Iris pigment epithelial cell (primary cell): ENCODE measurements at places on chromosomes 13 and 19.

DNA sequence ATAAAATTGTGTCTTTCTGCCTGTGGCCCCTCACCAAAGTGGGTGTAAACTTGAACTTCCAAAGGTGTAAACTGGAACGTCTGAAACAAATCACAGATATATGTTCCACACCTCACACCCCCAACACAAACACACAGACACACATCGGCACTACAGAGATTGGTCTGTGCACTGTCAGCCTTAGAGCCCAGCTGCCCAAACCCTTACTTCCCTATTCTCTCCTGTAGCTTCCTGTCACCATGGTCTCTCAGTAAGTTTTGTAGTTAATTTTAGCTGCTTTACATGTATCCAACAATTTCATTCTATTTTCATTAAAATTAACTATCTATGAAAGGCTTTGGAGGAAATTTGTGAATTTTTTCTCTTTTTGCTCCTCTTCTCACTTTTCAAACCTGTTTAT is 5.4 kb downstream of the TM9SF2 start:
- DNase-seq: no peak

DNA sequence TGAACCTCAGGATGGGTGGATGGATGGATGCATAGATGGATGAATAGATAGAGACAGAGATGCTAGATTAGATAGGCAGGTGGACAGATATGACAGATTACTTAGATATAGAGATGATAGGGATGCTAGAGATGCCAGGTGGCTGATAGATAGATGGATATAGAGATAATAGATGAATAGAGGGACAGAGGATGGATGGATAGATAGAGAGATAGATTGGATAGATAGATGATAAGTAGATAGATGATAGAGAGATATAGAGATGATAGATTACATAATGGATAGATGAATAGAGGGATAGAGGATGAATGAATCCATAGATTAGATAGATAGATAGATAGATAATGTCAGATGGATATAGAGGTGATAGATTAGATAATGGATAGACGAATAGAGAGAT is 88.4 kb upstream of the TM9SF2 start:
- DNase-seq: no peak

DNA sequence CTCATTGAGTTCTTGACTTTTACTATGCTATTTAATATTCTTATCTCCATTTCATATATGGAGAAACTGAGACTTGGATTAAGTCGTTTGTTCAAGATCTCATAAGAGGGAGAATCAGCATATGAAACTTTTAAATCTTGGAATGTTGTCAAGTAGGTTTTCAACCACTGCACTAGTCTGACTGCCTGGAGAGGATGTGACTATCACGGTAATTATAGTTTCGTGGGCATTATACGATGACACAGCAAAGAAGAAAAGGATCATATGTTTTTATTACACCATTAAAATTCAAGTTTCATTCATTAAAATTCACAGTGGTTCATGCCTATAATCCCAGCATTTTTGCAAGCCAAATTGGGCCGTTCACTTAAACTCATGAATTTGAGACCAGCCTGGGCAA is 555.2 kb downstream of the SLITRK1 start:
- DNase-seq: no peak

- DNase-seq: no peak
These were observed 332.2 kb upstream of the SGCG start for GRCh38 chr13:22848539-22849052.

- no peak for DNase-seq
These were observed 189.5 kb downstream of the SLITRK1 start for GRCh38 chr13:83692800-83693199.

DNA sequence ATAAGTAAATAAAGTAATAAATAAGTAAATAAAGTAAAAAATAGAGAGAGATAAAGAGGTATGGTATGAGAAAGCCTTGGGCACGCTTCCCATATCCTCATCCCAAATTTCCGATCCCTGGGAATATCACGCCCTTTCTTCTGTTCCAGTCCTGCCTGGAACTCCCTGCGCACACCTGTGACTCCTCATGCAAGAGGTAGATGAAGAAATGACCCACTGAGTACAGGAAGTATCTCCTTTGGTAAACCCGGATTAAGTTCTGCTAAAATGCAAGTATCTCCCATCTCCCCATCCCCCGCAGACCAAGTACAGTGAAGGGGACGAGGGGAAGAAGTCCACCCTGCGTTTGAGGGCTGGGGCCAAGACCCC is 399 bp upstream of the ZNF136 start:
- DNase-seq: no peak

DNA sequence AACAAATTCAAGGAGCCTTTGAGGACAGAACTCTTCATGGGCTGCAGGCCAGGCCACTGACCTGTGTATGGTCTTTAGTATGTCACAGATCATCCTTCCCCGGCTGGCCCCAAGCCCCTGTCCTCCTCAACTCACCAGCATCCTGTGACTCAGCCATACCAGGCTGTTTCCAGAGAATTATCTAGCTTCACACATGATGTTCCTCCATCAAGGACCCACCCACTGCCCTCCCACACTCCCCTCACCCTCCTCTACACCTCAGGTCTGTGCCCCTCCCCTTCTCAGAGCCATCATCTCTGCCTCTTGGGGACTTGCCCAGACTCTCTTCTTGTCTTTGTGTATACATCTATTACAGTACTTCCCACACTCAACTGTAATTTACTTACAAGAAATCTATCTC is 14.7 kb downstream of the DCT start:
- DNase-seq: no peak

- DNase-seq: no peak
These were observed 10.9 kb downstream of the NCR1 start for GRCh38 chr19:54916822-54917221.

GRCh38 chr19:21585281-21585890 is 80.0 kb downstream of the ZNF429 start:
- no peak for DNase-seq

- DNase-seq: no peak
These were observed 203.6 kb upstream of the NBEA start for GRCh38 chr13:34738254-34738992.

DNA sequence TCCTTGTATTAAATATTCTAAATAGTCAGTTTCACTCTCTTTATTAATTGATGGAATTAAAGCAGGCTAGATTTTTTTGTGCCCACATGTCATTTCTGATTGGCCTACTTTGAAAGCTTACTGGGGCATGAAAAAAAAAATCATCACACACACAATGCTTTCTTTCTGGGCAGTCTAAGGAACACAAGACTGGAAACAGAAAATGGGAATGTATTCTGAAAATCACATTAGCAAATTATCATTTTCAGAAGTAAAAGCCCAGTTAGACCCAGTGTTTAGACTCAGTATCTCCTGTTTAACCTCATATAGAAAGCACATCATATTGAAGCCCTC is 339.4 kb downstream of the SPRY2 start:
- DNase-seq: no peak

DNA sequence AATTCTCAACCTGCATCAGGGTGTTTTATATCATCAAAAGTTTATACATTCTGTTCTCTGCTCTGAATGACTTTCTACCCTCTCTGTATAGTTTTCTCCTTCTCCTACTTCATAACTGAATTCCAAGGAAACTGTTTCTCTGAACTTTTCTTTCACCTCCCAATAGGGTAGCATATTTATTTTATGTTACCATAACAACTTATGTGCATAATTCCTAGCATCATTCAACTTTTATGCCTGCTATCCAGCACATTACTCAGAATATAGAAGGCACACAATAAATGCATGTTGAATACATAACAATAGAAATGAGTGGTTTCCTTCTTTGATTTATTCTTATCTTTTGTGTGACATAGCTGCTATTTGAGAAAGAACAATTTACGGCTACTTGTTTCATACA is 2385.0 kb downstream of the PCDH9 start:
- no peak for DNase-seq

- no peak for DNase-seq
These were observed 154.9 kb upstream of the UQCRFS1 start for GRCh38 chr19:29367791-29368222.

GRCh38 chr13:110758195-110758805 is 44.8 kb downstream of the ING1 start:
- DNase-seq: peak; percentile 54

GRCh38 chr19:17285415-17286135 is 3.9 kb downstream of the ANKLE1 start:
- DNase-seq: no peak

DNA sequence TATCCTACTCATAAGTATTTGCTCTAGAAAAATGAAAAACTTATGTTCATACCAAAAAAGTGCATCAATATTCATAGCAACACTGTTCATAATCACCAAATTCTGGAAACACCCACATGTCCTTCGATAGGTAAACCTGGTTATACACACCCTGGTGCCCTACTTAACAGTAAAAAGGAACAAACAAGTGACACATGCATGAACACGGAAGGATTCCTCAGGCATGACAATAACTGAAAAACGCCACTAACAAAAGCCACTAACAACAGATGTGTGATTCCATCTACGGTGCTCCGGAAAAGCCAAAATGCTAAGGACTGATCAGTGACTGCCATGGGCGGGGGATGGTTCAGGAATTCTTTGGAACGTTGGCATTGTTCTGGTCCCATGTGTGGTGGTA is 65.5 kb downstream of the STK24 start:
- DNase-seq: no peak

DNA sequence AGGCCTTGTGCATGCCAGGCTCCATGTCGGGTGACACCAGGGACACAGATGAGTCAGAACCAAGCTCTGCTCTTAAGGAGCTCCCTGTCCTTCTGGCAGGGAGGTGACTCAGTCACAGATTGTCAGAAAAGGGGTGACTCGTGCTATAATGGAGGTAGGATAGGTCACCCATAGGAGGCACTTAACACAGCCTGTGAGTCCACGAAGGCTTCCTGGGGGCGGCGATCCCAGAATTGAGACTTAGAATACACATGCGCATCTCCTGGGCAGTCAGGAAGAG is 19.6 kb downstream of the FUZ start:
- no peak for DNase-seq

- DNase-seq: no peak
These were observed 35.8 kb downstream of the CAPN12 start for GRCh38 chr19:38708413-38709024.

GRCh38 chr13:40236566-40237168 is 429.8 kb downstream of the FOXO1 start:
- DNase-seq: peak; percentile 75
